ENCODE measurements at places on chromosomes 6 and 20. TPM values are rescaled to one million over a fixed set of nuclear protein-coding genes. Genes with fewer than 3 reads are reported as not detected.
A peak's percentile ranks its signal among the peaks of the same experiment; 100 is the strongest.

Gene TPBG
- total RNA-seq: 362 TPM

DNA sequence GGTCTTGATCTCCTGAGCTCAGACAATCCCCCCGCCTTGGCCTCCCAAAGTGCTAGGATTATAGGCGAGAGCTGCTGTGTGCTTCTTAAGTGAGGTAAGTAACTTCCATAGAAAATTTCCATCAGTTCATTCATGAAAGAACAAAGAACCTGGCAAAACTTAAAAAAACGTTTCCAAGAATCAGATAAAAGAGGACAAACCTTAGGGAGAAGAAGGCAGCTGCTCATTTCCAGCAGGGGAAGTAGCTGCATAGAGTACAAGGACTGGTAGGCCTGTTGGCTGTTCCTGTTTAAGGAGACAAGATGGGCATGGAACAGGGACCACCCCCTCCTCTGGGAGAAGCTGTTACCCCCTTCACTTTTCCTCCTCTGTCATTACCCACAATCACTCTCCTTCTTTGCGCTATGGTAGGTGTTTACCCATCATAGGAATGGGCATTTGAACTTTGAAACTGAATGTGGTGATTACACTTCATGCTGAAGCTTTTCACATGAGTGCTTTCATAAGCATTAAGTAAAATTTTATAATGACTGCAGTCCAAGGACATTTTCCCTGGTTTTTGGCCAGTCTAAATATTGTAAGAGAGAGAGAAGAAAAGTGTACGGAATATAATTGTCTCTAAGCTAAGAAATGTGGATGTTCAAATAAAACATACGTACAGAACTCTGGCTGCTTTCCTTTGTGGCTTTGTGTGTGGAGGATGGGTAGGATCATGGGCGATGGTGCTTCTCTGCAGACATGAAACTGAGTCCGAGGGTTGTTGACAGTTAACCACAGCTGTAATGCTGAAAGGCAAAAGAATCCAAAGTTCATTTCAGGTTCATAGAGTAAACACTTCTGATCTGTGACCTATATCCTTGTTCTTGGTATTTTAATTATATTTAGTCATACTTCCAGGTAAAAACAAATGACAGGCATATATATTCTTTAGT, 56.4 kb downstream of the CCN2 start:
- DNase-seq: no peak

DNA sequence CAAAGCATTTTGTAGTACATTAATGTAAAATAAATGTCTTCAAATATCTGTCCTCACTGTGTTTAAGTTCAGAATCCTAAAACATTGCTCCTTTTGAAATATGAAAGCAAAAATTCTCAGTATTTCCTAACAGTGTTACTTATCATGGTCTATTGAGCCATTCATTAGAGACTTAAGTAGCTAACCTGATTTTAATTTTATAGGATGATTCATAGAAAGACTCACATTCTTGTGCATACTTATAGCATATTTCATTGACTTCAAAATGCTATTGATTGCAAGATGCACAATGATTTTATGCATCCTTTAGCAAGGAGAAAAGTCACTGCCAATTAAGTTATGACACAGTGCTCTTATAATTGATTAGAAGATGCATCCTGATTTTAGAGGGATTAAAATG, 85.7 kb downstream of the HIVEP1 start:
- no peak for DNase-seq

DNA sequence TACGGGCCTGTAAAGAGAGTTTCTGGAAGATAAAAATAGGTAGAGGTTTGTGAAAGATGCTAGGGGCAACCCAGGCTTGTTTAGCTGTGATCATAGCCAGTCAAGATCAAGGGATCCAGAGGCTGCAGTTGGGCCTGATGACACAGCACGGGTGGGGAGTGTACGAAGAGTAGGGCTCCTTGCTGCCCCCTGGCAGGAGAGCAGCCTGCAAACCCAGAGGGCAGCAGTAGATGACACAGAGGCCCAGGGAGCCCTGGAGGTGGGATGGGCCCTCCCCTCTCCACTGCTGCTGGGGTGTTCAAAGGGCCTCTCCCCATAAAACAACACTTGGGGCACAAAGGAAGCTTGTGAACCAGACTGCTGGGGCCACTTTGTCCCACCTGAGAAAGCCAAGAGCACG, 47.2 kb downstream of the VEGFA start:
- DNase-seq: peak; percentile 40

Gene SLC22A7
- total RNA-seq: not detected

Measured in neural progenitor cell (in vitro differentiated cells).